ENCODE measurements at places on chromosomes 16 and 17.

GRCh38 chr17:73516431-73516830 is 127.8 kb downstream of the SDK2 start:
- no peak for DNase-seq

GRCh38 chr17:42107124-42107523 is 5.4 kb downstream of the DHX58 start:
- DNase-seq = no peak

GRCh38 chr17:55090079-55090492 is 121.5 kb downstream of the STXBP4 start:
- DNase-seq = no peak

- DNase-seq = no peak
These were observed 172.6 kb downstream of the HAPSTR1 start for GRCh38 chr16:9264067-9264466.

DNA sequence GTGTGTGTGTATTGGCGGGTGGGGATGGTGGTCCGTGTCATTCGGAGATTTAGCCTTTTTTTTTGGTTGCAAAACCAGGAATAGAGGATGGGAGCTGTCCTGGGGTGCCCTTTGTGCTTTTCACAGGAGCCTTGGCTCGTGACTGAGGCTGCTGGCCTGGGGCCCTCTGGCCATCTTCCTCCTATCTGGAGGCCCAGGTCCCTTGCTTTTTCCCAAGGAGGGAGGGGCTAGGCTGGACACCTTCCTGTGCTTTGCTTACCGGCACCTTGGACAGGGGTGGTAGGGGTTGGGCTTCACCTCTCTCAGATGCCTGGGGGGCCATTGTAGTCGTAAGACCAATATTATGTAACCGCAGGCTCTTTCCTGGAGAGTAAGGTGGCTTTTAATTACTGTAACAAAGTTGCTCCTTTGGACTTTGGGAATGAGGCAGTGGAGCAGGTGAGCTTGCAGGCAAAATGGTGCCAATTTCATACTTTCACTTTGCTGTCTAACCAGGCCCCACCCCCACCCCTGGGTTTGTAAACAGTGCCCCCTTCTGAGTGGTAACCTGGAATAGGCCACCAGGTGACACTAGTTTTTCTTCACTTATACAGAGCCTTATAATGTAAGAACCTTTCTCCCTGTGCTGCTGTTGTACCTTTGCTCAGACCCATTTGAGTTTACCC is 1.2 kb downstream of the DYNLL2 start:
- peak; percentile 50 for DNase-seq

GRCh38 chr17:28918295-28918694 is 15.4 kb upstream of the DHRS13 start:
- DNase-seq = no peak

DNA sequence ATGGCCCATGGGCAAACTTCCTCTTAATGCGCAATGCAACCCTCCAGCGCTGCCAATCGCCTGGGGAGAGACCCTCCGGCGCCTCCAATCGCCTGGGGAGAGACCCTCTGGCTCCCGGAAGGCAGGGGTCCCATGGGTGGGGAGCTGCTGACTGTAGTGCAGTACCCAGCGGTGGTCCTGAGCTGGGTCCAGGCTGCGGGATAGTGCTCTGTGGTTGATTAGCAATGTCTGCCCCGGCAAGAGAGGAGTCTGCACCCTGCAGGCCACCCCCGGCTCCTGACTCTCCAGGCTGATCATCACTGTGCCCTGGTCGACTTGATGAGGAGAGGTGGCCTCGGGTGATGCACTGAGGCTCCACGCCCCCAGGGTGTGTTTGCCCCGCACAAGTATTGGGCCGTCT is 44.6 kb upstream of the ZNF469 start:
- DNase-seq = peak; percentile 81

DNA sequence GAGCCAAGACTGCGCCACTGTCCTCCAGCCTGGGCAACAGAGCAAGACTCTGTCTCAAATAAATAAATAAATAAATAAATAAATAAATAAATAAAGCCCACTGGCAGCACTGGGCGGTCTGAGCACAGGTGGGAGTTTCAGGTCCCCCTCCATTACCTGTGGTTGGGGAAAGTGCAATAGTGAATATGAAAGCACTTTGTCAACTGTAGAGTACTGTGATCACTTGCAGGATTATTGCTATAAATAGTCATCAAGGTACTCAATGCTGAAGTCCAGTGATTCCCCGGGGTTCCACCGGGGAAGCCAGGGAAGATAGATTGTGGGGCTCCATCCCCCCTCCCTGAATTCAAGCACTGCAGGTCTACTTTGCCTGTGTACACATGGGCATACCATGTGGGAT is 42.7 kb upstream of the CPNE2 start:
- DNase-seq = no peak

- DNase-seq = no peak
These were observed 1.0 kb downstream of the TACO1 start for GRCh38 chr17:63601439-63602371.

- DNase-seq = no peak
These were observed 67.4 kb downstream of the MRM1 start for GRCh38 chr17:36668824-36669223.

DNA sequence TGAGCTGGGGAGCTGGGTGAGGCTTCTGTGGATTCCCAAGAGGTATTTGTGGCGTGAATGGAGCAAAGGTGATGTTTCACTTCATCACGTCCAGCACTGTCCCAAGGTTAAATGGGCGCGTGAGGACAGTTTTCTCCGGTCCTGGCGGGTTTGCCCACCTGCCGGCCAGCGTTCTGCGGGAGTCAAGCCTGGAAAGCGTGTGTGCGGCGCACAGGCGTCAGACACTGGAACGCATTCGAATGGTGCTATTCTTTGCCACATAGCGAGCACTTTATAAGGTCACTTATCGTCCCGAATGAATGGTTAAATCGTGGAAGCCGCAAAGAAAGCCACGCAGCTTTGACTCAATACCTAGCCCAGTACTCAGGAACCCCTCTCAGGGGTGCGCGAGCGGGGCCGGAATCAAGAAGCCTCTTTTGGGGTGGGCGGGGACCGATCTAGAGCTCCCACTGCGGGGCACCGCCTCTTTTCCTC is 446 bp upstream of the PSMD11 start:
- DNase-seq = no peak

- DNase-seq = no peak
These were observed 5.8 kb upstream of the ATP2C2 start for GRCh38 chr16:84362471-84362941.

- no peak for DNase-seq
These were observed 99.8 kb upstream of the ELAC2 start for GRCh38 chr17:13117616-13118015.

DNA sequence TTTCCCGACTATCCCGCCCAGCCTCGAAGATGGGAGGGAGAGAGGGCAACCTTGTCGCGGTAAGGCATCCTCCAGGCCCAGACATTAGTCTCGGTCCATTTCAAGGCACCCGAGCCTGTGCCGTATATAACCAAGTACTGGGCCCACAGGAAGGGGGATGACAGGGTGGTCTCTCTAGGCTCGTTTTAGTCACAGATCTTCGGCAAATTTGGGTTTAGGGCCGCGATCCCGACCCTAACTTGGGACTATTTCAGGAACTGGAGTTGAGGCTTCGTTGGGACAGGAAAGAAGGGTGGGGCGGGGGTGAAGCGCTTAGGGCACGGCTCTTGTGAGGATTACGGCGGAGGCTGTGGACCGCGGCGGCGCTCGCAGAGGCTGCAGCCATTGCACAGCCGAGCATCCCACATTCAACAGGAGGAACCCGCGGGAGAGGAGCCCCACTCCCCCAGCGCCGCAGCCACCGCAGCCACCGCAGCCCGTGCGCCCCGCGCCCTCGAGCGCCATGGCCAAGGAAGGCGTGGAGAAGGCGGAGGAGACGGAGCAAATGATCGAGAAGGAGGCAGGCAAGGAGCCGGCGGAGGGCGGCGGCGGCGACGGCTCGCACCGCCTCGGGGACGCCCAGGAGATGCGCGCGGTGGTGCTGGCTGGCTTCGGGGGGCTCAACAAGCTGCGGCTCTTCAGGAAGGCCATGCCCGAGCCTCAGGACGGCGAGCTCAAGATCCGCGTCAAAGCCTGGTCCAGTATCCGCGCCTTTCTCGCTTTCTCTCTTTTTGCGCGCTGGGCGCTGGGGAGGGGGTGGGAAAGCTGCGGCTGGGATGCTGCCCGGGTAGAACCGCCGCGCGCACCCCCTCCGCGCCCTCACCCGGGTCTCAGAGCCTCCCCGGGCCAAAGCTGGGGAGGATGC is at the start of gene VAT1L:
Gene VAT1L, plus strand, starts transcription at position 384 of the 904 bp plus-strand sequence. Its CDS starts 119 bp downstream, at position 503.
- DNase-seq = peak; percentile 59

- no peak for DNase-seq
These were observed 29.9 kb downstream of the ABCA6 start for GRCh38 chr17:69111794-69112193.

GRCh38 chr16:17780181-17780580 is 309.4 kb upstream of the XYLT1 start:
- DNase-seq = no peak

DNA sequence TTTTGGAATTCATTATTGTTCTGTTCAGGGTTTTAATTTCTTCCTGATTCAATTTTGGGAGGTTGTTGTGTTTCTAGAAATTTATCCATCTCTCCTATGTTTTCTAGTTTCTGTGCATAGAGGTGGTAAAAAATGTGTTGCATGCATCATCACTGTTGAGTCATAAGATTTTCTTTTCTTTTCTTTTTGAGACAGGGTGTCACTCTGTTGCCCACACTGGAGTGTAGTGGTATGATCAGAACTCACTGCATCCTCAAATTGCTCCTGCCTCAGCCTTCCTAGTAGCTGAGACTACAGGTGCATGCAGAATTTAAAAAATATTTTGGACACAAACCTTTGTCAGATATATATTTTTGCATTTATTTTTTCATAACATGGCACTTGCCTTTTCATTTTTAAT is 184.8 kb downstream of the BCAS3 start:
- DNase-seq = no peak

- DNase-seq = no peak
These were observed 5.5 kb downstream of the DHODH start for GRCh38 chr16:72013888-72014581.

DNA sequence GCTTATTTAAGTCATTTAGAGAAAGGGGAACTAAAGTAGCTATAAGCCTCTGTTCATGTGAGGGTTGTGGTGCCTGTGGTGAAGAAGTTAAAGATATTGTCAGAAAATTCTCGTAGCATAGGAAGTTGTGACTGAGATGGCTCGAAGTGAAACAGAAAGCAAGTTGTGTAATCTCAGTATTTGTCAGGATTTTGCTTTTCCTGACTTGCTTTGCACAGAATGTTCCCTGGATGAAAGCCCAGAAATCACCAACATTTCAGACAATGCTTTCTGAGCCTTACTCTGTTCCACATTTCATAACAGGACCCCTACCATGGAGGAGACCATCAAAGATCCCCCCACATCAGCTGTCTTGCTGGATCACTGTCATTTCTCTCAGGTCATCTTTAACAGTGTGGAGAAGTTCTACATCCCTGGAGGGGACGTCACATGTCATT is 10.6 kb downstream of the CALCOCO2 start:
- no peak for DNase-seq
